ENCODE measurements at places on chromosomes 2 and 18. TPM values are rescaled to one million over a fixed set of nuclear protein-coding genes. Genes with fewer than 3 reads are reported as not detected.

The PTPRM gene
- 81.8 TPM for total RNA-seq

The ANKRD29 gene
- total RNA-seq, result 4.1 TPM

The RIT2 gene
- total RNA-seq, result not detected

The LAMA1 gene
- total RNA-seq, result 11.0 TPM

The CFC1 gene
- not detected for total RNA-seq

The GALNT14 gene
- 0.86 TPM for total RNA-seq

The AGXT gene
- not detected for total RNA-seq

The KCTD1 gene
- total RNA-seq, result 7.7 TPM

The RMND5A gene
- 16.9 TPM for total RNA-seq

The ARHGEF33 gene
- total RNA-seq, result 1.2 TPM

The TRIM43B gene
- not detected for total RNA-seq

The CRYGC gene
- total RNA-seq, result not detected

The MYO5B gene
- total RNA-seq, result 6.6 TPM

The ARHGAP15 gene
- total RNA-seq, result not detected

The SF3B6 gene
- total RNA-seq, result 138 TPM

The ALPG gene
- total RNA-seq, result not detected

The KCNG2 gene
- not detected for total RNA-seq

The UGT1A3 gene
- not detected for total RNA-seq

The IL18R1 gene
- 4.2 TPM for total RNA-seq

The TCF7L1 gene
- total RNA-seq, result 6.1 TPM

The IFIH1 gene
- 12.2 TPM for total RNA-seq

The IL36G gene
- total RNA-seq, result not detected
